ENCODE measurements at places on chromosomes 2 and 18.
A peak's percentile ranks its signal among the peaks of the same experiment; 100 is the strongest.

DNA sequence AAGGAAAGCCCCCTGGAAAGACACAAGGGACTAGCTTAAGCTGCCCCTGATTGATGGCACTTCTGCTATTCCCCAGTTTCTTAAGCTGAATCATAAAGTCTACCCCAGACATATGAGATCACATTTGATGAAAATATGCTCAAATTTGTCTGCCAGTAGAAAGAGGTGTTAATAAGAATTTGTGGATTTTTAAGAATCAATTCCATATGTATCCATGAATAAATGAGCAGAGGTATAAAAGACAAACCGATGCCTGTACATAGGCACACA is 119.9 kb downstream of the CCBE1 start:
- DNase-seq = no peak

GRCh38 chr2:120209427-120210269 is 13.6 kb downstream of the TMEM185B start:
- DNase-seq = no peak

DNA sequence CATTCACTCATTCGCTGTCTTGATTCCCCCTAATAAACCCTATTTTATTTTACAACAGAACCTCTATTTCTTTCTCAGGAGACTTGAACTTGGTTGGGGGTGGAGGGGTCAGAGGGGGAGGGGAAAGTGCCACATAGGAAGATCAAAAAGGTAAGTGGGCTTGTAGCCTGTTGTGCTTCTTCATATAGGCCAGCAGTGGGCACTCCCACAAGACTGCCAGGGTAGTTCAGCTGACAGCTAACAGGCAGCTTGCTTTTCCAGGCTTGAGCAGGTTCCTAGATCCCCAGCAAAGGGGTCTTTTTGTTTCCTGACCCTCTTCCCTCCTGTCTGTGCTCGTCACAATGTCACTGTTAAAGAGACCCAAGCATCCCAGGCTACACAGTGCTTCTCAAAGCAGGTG is 829 bp upstream of the KIAA2012 start:
- no peak for DNase-seq

DNA sequence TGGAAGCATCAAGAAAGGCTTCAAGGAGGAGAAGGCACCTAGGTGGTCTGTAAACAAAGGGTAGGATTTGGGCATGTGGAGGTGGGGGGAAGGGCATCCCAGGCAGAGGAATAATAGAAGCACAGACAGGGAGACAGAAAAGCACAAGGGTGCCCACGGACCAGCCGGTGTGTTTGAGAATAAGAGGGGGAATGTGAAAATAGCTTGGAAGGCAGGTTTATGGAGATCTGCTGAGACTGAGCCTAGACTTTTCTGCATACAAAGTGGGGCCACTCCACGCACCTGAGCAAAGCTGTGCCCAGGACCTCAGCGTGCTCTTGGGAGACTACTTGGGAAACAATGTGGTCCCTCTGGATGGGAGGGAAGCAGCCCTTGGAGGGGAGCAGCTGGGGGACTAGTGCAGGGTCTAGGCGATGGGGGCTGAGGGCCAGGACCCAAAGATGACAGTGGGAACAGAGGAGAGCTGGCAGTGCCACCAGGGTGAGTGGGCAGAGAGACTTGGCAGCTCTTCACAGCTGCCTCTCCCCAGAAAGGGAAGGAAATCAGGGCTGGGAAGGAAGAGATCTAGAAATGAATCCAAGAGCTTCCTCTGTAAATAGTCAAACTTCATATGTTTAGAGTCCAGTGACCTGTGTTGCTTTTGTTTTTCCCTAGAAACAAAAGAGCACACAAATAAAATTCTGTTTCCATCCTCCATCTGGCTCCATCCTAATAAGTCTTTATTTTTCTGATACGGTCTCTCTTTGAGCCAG is 110.7 kb upstream of the SMAD7 start:
- DNase-seq = no peak

- peak; percentile 82 for DNase-seq
These were observed 46.8 kb downstream of the MRPS5 start for GRCh38 chr2:95074663-95075439.

DNA sequence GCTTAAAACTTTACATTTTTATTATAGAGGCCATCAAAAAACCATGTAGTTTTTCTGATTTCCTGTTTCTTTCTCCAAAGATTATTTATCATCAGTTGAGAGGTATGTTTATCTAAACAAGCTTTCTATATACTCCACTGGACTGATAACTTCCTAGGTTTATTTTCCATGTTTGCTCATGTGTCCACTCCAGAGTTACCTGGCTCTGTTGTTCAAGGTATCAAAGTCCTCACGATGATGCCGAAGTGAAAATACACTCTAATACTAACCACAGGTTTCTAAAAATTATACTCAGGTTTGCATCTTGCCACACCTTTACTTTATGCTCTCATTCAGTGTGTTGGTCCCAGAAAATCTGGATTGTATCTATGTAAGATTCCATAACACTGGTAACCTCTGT is 287.9 kb upstream of the GULP1 start:
- DNase-seq = no peak

DNA sequence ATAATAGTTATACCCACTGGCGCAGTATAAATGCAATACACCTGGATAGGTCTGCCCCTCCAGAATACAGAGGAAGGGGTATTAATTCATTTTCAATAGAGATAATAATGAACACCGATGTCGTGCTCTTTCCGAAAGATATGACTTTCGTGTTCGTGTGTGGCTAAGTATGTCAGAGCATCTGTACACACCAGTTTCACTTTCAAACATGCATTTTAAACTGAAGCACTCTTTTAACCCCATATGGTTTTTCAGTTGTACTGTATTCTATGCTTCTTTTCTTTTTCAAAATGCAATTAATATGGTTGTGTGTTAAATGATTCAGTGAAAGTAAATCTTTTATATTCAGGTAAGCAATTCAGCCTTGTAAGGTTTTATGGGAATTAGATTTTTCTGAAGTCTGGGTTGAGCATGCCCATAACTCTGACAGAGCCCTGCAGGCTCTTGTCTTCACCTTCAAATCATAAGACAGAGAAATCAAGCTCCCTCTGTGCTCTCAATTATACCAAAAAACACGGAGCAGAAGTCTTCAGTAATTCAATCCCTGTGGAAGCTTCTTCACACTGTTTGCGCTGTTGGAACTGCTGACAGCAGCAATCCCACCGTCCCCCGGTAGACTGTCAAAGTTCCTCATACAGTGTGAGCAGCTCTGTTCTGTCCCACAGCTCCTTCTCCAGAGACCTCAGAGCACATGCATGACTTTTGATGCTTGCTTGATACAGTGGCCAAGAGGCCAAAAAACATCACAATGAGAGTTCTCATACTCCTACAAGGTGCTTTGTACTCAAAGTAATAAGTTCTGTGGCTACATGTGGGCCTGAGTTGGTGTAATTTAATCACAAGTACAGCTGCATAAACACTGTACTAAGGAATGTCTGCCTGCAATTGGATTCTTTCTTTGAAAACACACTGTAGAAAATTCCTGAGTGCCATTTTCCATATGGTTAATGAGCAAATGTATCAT is 186.8 kb downstream of the ZNF521 start:
- DNase-seq = no peak

DNA sequence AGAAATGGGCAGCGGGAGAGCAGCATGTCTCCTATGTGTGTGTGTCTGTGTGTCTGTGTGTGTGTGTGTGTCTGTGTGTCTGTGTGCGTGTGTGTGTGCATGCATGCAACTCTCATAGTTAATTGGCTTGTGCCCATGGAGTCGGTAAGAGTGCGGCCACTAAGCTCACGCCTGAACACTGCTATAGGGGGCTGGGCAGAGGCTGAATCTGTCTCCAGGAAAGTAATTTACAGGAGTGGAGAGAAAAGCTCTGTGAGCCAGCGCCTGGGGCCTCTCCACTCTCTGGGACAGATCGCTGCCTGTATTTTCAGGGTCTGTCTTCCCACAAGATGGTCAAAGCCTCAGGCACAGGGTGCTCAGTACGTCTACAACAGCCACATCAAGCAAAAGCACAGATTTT is 553.4 kb downstream of the TNS1 start:
- DNase-seq = no peak

- DNase-seq = no peak
These were observed 93.5 kb downstream of the COX7A2L start for GRCh38 chr2:42267530-42267929.

GRCh38 chr2:235171550-235172031 is 219.8 kb downstream of the SH3BP4 start:
- no peak for DNase-seq

GRCh38 chr18:54606835-54607212 is 15.8 kb downstream of the DYNAP start:
- no peak for DNase-seq

- peak; percentile 28 for DNase-seq
These were observed 166.8 kb downstream of the DYSF start for GRCh38 chr2:71620116-71620515.

DNA sequence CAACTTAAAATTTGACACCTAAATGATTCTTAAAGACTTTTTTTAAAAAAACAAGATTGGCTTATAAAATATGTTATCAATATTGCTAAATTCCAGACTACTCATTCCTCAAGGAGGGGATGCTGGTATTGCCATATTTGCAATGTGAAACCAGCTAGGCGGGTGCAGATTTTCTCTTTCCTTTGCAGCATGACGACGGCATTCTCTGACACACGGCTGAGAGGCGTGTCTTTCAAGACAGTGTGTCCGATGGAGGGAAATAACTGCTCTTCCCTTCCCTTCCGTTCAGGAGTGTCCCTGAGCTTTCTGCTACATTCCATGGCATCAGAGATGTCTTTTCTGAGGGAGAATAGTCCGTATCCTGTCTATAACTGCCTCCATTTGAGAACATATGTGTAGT is 38.2 kb upstream of the CNGA3 start:
- DNase-seq = no peak

GRCh38 chr2:184338771-184339170 is 259.6 kb upstream of the ZNF804A start:
- DNase-seq = no peak

DNA sequence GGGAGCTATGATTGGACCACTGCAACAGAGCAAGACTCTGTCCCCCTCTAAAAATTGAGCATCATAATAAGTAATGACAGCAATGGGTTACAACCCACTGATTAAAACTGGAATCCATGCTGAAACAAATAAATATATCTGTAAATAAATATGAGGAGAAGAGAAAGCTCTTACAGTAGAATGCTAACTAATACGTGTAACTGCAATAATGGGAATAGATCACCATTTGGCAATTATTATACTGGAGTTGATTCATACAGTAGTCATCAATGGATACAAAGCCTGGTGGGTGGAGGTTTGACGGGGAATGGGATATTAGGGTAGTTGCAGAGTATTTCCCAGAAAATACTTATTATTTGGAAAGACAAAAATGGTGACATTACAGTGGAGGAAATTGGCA is 6.1 kb upstream of the INO80B start:
- DNase-seq = no peak
